MCF 10A (cell line): ENCODE measurements at places on chromosomes 16 and 17. TPM values are rescaled to one million over a fixed set of nuclear protein-coding genes. Genes with fewer than 3 reads are reported as not detected.
A peak's percentile ranks its signal among the peaks of the same experiment; 100 is the strongest.

- H3K27me3 ChIP-seq: no peaks in the 10 kb centered on the region
- peak within 1 kb of the TSS; percentile 76 for H3K4me3 ChIP-seq
- peaks cover 59% of the 10 kb centered on the region for H3K36me3 ChIP-seq
Measured at GRCh38 chr17:8376271-8377067, at the start of gene KRABD2. Gene KRABD2 (minus strand): TSS chr17:8376704.

- no peaks in the 10 kb centered on the region for H3K27me3 ChIP-seq
- DNase-seq: no peak
- peak overlapping the region; percentile 93 for H3K4me3 ChIP-seq
- peaks cover 11% of the 10 kb centered on the region for H3K4me1 ChIP-seq
- H3K27ac ChIP-seq: peak overlapping the region; percentile 95
Measured at GRCh38 chr16:3133844-3134243, 985 bp upstream of the ZNF213 start.

The CXCL16 gene
- 16.7 and 20.6 TPM in 2 replicates for total RNA-seq

The NOS2 gene
- not detected in 2 replicates for total RNA-seq

The HOXB7 gene
- not detected in 2 replicates for total RNA-seq

DNA sequence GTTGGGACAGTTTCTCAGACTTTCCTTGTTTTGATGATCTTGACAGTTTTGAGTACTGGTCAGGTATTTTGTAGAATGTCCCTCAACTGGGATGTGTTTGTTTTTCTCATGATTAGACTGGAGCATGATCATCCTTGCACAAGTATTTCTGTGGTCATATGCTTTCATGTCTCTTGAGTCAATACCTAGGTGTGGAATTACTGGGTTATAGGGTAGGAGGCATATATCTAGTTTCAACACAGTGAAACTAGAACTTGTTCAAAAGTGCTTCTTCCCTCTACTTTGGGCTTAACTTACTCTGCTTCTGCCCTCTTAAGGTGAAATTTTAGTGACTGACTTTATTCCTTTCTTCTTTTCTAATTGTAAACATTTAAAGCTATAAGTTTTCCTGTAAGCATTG, 30.1 kb downstream of the IKZF3 start:
- H3K36me3 ChIP-seq: no peaks in the 10 kb centered on the region
- no peak for DNase-seq
- peaks cover 86% of the 10 kb centered on the region for H3K27me3 ChIP-seq
- H3K4me3 ChIP-seq: no peak overlapping the region
- no peaks in the 10 kb centered on the region for H3K4me1 ChIP-seq

- no peaks in the 10 kb centered on the region for H3K27me3 ChIP-seq
- peak overlapping the region; percentile 78 for H3K27ac ChIP-seq
- peaks cover 8% of the 10 kb centered on the region for H3K36me3 ChIP-seq
- no peak for DNase-seq
- H3K4me3 ChIP-seq: peak overlapping the region; percentile 84
Measured at GRCh38 chr16:85027958-85028684, 526 bp downstream of the KIAA0513 start.

DNA sequence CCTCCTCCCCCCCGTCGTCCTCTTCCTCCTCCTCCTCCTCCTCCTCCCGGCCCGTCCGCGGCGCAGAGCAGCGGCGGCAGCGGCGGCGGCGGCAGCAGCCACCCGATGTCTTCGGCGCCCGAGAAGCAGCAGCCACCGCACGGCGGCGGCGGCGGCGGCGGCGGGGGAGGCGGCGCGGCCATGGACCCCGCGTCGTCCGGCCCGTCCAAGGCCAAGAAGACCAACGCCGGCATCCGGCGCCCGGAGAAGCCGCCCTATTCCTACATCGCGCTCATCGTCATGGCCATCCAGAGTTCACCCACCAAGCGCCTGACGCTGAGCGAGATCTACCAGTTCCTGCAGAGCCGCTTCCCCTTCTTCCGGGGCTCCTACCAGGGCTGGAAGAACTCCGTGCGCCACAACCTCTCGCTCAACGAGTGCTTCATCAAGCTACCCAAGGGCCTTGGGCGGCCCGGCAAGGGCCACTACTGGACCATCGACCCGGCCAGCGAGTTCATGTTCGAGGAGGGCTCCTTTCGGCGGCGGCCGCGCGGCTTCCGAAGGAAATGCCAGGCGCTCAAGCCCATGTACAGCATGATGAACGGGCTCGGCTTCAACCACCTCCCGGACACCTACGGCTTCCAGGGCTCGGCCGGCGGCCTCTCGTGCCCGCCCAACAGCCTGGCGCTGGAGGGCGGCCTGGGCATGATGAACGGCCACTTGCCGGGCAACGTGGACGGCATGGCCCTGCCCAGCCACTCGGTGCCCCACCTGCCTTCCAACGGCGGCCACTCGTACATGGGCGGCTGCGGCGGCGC, at the start of gene FOXF1:
Gene FOXF1, plus strand, starts transcription at position 63 of the 797 bp plus-strand sequence. Its CDS starts 43 bp downstream, at position 106.
- no peak for DNase-seq
- peaks cover 71% of the 10 kb centered on the region for H3K27me3 ChIP-seq
- no peaks in the 10 kb centered on the region for H3K36me3 ChIP-seq
- H3K27ac ChIP-seq: no peak within 1 kb of the TSS
- peak within 1 kb of the TSS; percentile 72 for H3K4me3 ChIP-seq

- H3K4me1 ChIP-seq: peaks cover 67% of the 10 kb centered on the region
- H3K36me3 ChIP-seq: peaks cover 21% of the 10 kb centered on the region
- no peak overlapping the region for H3K4me3 ChIP-seq
- peak overlapping the region; percentile 73 for H3K27ac ChIP-seq
- H3K27me3 ChIP-seq: no peaks in the 10 kb centered on the region
Measured at GRCh38 chr17:45296003-45296832, 20.6 kb downstream of the MAP3K14 start.

The RANBP10 gene
- total RNA-seq: 17.2 and 21.7 TPM in 2 replicates
